ENCODE measurements at places on chromosomes 13 and 19. TPM values are rescaled to one million over a fixed set of nuclear protein-coding genes. Genes with fewer than 3 reads are reported as not detected.

GRCh38 chr19:6865849-6866248 is 21.5 kb upstream of the ADGRE1 start:
- DNase-seq, result no peak

PCDH9 gene
- 10.2 TPM for total RNA-seq

ZNF625 gene
- total RNA-seq, result 16.7 TPM

PABPC3 gene
- total RNA-seq, result under 0.01 TPM

MATK gene
- not detected for total RNA-seq
